Breast epithelium (tissue), 4 donors: ENCODE measurements at places on chromosomes 7 and 10. TPM values are rescaled to one million over a fixed set of nuclear protein-coding genes. Genes with fewer than 3 reads are reported as not detected.

GRCh38 chr7:157008206-157009169 is 2.0 kb downstream of the MNX1 start:
- DNase-seq, result no peak

DNA sequence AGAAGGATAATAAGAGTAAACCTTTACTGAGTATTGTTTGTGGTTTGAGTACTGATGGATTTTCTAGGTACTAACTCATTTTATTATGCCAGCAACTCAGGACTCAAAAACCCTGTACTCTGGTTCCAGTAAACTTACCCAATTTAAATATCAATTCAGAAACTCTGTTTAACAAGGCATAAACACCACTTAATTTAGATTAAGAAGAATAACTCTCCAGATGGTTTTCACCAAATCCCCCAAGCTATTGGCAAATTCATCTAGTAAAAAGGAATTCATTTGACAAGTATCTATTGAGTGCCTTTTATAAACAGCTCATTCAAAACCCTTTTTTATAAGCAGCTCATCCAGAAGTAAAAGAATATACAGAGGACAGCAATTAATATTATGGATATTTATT is 572.4 kb downstream of the PHTF2 start:
- DNase-seq, result no peak

- no peak for DNase-seq
Observed at GRCh38 chr10:74728225-74728624, 98.2 kb upstream of the KAT6B start.

DNA sequence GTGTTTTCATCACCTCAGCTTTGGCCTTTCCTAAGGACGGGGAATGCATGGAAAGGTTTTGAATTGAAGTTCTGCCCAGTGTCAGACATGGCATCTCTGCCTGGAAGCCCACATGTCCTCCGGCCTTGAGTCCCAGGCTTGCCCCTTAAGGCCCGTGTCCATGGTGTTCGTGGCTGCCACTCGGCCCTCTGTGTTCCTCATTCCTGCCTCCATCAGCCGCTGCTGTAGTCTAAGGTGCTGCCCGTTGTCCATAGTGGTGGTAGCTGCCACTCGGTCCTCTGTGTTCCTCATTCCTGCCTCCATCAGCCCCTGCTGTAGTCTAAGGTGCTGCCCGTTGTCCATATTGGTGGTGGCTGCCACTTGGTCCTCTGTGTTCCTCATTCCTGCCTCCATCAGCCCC is 180.7 kb upstream of the SHH start:
- no peak for DNase-seq

- DNase-seq, result no peak
Observed at GRCh38 chr7:143493751-143494150, 16.1 kb downstream of the TAS2R41 start.

GRCh38 chr10:95290461-95291364 is at the start of gene PDLIM1:
Gene PDLIM1 (minus strand): TSS chr10:95291003. CDS start chr10:95290915, 88 bp downstream.
- peak; percentile 59 for DNase-seq

GRCh38 chr10:49318028-49318427 is 19.1 kb downstream of the C10orf71 start:
- DNase-seq, result no peak

DNA sequence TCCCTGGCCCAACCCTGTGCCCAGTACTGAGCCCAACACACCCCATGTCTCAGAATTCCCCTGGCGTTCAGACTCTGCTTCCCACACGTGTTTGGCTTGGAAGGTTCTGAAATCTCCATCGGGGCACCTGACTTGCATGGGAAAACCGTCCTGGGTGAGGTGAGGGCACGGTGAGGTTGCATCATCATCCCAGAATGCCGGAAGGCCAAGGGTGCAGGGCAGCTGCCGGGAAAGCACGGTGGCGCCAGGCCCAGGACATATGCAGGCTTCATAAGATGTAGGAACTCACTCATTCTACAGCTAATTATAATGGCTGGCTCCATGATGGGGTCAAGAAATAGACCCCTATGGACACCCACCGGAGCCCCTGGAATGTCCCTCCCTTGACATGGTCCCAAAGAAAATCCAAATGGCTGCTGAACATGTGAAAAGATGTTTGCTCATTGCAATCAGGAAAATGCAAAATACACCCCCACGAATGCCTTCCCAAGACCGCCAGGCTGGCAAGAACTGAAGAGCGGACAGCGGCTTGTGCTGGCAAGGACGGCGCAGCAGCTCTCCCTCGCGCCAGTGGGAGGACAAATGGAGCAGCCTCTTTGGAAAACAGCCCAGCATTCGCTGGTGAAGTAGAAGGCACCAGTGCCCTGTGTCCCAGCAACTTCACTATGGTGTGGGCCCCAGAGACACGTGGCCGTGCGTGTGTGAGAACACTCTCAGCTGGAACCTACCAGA is 2.3 kb downstream of the KNDC1 start:
- peak; percentile 48 for DNase-seq

GRCh38 chr7:133117452-133117851 is 35.6 kb upstream of the CHCHD3 start:
- DNase-seq, result no peak

DNA sequence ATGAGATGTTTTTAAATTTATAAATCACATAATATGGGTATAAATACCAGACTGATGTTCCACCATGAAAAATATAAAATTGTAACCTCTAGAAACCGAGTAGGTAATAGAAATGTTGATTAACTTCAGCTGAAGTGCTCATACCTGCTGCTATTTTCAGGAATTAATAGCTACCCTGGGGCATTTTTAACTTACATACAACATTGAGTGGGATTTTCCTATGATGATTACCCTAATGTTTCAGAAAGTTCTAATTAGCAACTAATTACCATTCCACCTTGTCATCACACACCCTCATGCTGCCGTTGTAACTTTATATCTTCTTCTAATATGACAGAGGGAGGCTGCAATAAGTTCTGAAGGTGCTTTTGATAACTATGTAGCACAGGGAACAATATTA is 53.5 kb upstream of the ARHGAP12 start:
- DNase-seq, result no peak

DNA sequence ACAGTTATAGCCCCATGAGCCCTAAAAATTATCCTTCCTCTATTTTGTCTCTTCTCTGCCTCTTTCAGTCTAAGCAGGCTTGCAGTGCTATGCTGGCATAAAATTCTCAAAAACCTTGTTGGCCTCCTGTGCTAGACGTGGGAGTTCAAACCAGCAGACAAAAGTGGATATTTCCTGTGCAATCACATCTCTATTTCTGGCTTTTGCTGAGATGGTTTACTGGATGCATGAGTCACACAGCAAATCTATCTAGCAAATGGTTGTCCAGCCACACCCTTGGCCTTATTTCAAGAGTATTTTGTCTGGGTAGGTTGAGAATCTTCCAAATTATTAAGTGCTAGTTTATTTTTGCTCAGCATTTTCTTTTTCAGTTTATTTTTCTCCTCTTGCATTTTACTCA is 370.8 kb downstream of the CDC14C start:
- no peak for DNase-seq

GRCh38 chr10:6396652-6397051 is 183.4 kb downstream of the PRKCQ start:
- no peak for DNase-seq

DNA sequence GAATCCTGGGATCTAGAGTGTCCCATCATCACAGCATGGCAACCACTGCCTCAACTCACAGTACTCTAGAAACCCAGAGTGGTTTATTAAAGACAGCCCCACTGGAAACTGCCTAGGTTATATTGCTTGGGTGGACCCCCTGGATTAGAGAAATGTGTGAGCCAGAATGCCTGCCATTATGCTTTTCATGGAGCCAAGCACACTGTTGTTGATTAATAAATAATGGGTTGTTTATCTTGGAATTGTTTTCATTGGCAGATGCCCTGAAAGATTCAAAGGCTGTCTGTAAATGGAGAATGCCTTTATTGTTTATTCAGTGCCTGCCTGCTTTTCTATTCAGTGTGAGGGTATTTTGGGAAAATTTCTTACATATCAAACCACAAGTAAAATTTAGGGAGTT is 52.1 kb downstream of the GNAI1 start:
- no peak for DNase-seq

- no peak for DNase-seq
Observed at GRCh38 chr10:87594864-87595263, 64.8 kb upstream of the PAPSS2 start.

- no peak for DNase-seq
Observed at GRCh38 chr10:56288403-56288802, 72.7 kb downstream of the ZWINT start.

- no peak for DNase-seq
Observed at GRCh38 chr10:33820531-33820930, 486.1 kb upstream of the NRP1 start.

- no peak for DNase-seq
Observed at GRCh38 chr10:83562381-83562780, 576.9 kb upstream of the GHITM start.

- no peak for DNase-seq
Observed at GRCh38 chr7:101746314-101746713, 71.1 kb upstream of the CUX1 start.

- no peak for DNase-seq
Observed at GRCh38 chr7:4803397-4804241, 28.2 kb downstream of the AP5Z1 start.

- no peak for DNase-seq
Observed at GRCh38 chr7:151565541-151565940, 45.8 kb upstream of the RHEB start.

GRCh38 chr10:73537288-73537687 is 41.5 kb upstream of the PPP3CB start:
- DNase-seq, result no peak

SLC26A3 gene
- total RNA-seq, result 13.6 TPM

XRCC2 gene
- total RNA-seq, result 2.2 TPM

HOXA2 gene
- total RNA-seq, result 1.3 TPM

SLC18A3 gene
- not detected for total RNA-seq

FBXO24 gene
- total RNA-seq, result 0.59 TPM

ARHGEF5 gene
- total RNA-seq, result 5.9 TPM

CEP55 gene
- total RNA-seq, result 0.33 TPM

SYCE1 gene
- not detected for total RNA-seq

TMEM176A gene
- total RNA-seq, result 42.6 TPM

AMPH gene
- 5.0 TPM for total RNA-seq

PRR15 gene
- total RNA-seq, result 13.2 TPM

LLCFC1 gene
- total RNA-seq, result not detected

OR2A12 gene
- not detected for total RNA-seq
